SIG-M5 (cell line): ENCODE measurements at places on chromosomes 1 and 21.

DNA sequence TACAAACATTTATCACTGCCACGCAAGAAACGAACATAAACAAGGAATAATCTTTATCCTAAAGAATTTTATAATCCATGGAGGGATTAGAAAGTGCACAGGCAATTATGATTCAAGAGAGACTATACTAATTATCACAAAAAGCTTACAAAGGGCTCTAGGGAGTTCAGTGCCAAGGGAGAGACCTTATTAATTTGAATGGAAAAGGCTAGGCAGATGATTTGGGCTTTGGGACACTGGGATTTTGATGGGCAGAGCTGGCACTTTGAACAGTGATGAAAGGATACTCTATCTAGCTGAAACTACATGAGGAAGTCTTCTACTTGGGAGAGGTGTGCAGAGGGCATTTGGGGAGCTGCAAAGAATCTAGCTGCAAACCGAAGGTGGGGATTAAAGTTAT is 48.9 kb upstream of the IVNS1ABP start:
- no peak for DNase-seq

- DNase-seq: no peak
Measured at GRCh38 chr1:93708734-93709481, 27.3 kb upstream of the BCAR3 start.

- DNase-seq: no peak
Measured at GRCh38 chr1:157142765-157143423, 4.7 kb upstream of the ETV3 start.

DNA sequence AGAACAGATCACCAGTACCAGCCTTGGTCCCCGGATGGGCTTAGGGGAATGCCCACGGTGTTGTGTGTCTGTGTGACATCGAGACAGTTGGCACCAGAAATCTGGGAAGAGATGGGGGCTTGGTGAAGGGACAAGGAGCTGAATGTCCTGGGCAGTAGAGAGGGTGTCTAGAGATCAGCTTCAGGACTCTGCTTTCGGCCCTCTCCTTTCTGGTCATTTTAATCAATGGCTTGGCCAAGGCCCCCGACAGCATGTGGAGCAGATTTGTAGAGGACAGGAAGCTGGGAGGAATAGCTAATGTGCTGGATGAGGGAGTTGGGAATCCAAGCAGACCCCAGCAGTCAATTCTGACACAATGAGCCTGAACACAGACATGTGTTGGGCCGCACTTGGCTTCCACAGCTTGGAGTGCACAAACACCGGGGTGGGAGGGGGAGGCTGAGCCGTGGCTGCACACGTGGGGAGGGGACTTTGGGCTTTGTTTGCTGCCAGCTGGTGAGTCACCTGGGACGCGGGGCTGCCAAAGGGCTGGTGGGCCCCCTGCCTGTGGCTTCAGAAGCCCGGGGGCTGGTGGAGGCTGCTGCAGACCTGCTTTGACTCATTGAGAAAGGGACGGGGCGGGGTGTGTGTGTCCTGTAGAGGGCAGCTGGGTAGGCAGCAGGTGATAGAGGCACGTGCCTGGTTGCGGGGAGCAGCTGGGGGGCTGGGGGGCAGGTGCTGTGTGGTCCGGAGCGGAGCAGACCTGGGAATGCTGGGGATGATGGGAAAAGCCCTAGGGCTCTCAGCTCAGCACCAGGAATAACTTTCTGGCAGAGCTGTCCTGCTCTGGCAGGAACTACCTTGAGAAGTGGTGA is 20.9 kb downstream of the SLC1A7 start:
- DNase-seq: no peak

DNA sequence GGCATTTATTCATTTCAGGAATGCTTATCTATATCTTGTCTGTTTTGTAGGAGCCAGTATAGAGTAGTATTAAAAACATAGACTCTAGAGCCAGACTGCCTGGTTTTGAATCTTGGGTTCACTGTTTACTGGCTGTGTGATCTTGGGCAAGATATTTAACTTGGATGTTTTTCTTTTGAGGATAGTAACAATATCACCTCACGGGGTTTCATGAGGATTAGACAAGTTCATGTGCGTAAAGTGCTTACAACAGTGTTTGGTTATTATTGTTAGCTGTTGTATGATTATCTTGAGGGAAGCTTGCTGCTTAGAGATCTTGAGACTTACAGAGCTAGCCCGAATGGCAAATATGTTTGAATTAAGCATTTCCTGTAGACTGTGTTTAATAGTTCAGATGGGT is 40.2 kb downstream of the WNT4 start:
- DNase-seq: no peak

DNA sequence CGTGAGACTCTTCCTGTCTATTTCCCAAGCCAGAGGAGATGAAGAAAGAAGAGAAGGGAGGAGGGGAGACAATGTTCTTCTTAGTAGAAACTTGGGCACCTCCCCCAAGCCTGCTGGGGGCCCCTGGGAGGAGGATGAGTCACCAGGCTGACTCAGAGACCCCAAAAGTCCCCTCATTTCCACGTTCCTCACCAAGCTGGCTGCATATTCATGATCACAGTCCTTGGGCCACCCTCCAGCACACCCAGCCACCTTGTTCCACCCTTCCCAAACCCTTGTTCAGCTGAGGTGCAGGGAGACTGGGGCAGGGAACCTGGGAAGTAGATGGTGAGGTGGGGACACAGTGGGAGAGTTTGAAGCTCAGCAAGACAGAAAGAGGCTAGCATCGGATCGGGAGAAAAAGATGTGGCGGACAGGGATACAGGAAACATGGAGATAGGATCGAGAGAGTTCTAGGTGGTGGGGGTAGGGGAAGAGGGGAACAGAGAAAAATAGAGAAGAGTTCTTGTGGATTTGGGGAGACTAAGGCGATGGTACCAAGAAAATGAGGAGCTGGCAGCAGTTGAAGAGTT is 712 bp downstream of the RAB13 start:
- peak; percentile 38 for DNase-seq

GRCh38 chr1:74842726-74843125 is 109.8 kb downstream of the TYW3 start:
- DNase-seq: no peak

GRCh38 chr21:41426676-41427404 is 801 bp downstream of the MX1 start:
- no peak for DNase-seq
